Stimulated activated CD4-positive, alpha-beta T cell treated with anti-CD3 and anti-CD28 coated beads, Interleukin-4, amount 100 ng/mL, for 1 hour (primary cell): ENCODE measurements at places on chromosomes 6 and 20.
A peak's percentile ranks its signal among the peaks of the same experiment; 100 is the strongest.

GRCh38 chr6:56036916-56037600, 161.7 kb upstream of the BMP5 start:
- no peak for DNase-seq

DNA sequence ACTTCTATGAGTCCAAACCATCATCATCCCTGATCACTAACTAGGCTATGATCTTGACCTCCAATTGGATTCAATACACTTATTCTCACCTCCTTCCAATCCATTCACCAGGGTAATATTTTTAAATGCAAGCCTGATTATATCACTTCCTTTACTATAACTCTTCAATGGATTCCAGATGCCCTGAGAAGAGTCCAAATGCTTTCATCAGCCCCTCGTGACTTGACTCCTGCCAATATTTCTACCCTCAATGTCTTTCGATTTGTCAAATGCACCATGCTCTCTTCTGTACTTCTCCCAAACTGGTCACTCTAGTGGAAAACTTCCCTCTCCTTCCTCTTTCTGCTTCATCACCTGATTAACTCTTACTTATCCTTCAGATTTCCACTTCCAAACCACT, 70.8 kb downstream of the CD164 start:
- DNase-seq: no peak

DNA sequence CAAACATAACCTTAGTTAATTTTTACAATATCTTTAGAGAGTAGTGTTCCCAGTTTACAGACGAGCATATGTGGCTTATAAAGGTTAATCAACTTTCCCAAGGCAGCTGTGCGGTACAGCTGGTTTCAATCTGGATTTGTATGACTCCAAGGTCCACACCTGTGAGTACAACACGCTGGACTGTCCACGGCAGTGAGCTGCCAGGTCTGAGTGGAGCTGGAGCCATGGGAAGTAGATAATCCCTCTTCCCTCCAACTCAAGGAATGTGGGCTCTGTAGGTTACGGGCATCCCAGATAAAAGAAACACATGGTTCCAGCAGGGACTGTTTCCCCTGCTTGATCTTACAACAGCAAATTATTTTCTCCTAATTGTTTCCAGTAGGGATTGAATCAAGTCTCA, 102.2 kb downstream of the SOD2 start:
- no peak for DNase-seq

DNA sequence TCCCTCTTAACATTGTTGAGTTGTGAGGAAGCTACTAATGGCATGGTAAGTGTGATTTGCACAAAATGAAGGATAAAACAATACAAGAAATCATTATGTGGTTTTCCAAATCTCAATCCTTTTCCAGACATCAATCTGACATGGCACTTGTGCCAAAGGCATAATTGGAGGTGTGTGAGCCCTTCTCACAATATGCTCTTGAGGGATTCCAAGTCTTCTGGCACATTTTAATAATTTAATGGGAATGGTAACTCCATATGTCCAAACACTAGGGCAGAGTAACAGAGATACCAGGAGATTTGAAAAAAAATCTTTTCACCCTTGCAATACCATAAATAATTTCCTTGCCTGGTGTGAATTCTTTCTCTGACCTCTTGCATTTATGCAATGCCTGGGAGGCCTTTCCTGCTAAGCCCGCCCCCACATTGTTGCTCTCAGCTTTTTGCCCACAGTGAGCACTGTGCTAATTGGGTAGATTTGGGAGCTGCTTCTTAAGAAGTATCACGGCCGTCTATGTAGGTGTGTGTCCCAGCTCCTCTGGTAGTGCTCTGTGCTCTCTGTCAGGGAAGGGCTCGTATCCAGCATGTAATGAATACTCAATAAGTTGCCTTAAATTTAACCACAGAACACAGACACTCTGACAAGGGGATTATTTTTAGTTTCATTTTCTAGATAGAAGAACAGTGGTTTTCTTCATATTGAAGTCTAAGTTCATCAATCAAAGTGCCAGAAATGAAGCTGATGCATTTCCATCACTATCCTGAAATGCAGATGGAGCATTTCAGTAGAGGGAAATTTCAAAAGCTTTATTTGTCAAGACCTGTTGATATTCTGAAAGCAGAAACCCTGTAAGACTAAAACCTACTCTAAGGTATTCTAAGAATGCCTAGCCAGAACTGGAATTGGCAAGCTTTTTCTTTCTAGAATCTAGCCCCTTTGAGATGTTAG, 54.4 kb upstream of the CEP85L start:
- peak; percentile 8 for DNase-seq

DNA sequence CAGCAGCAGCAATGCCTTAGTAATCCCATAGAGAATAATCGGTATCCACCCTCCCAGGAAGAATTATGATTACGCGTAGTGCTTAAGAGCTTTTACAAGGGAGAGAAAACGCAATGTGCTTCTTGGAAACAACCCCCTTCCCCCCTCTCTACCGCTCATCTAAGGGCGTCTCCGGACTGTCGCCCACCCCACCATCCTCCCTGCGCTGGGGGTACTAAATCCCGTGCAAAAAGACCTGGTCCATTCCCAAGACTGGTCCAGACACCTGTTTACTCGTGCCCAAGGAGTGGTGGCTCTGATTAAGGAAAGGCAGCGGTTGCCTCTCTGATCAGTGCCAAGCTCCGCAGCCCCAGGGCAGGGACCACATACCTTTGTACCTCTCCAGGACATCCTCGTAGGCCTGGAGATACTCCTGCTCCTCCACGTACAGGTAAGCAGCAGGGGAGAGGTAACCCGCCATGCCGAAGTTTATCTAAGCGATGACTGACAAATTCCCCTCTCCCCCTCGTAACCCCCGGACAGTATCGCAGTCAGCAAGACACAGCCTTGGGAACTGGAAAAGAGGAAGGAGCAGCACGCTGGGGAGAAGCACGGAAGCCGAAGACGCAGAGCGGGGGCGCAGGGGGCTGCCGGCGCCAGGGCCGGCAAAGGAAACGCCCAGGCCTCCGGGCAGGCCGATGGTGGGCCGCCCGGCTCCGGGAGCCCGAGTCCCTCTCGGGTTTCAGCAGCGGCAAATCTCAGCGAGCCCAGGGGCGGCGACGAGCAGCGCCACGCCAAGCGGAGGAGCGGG, 112.0 kb upstream of the BEND6 start:
- DNase-seq: peak; percentile 5
